ENCODE measurements at places on chromosomes 3 and 15.

GRCh38 chr3:29026286-29026685, 254.6 kb upstream of the RBMS3 start:
- DNase-seq, result no peak

- DNase-seq, result no peak
Measured at GRCh38 chr3:179045719-179046402, 25.7 kb downstream of the ZMAT3 start.

GRCh38 chr15:74302821-74303359, 64.6 kb downstream of the CYP11A1 start:
- DNase-seq, result peak; percentile 54

GRCh38 chr15:100849021-100849854, 30.4 kb upstream of the ALDH1A3 start:
- DNase-seq, result peak; percentile 78

GRCh38 chr3:51141573-51141972, 243.5 kb upstream of the MANF start:
- no peak for DNase-seq

DNA sequence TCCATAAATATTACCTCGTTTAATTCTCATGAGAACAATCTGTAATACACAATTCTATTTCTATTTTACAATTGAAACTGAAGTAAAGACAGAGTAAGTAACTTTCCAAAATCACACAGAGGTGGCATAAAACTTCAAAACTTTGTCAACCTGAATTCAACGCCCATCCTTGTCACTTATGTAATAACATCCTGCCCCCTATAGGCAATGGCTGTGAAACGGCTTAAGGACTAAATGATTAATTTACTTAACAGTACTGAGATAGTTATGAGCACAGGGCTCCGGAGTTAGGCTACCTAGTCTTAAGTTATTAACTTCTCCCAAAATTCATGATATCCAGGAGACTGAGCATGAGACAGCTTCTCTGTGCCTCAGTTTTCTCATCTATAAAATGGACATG, 293.1 kb upstream of the CHRM5 start:
- DNase-seq, result peak; percentile 83

GRCh38 chr15:63626955-63627354, 29.8 kb downstream of the FBXL22 start:
- DNase-seq, result no peak
